Caco-2 (cell line): ENCODE measurements at places on chromosomes 4 and X. TPM values are rescaled to one million over a fixed set of nuclear protein-coding genes. Genes with fewer than 3 reads are reported as not detected.
A peak's percentile ranks its signal among the peaks of the same experiment; 100 is the strongest.

Gene MAGED1
- total RNA-seq = 163 and 174 TPM in 2 replicates

Gene MORC4
- total RNA-seq = 67.6 and 69.7 TPM in 2 replicates

Gene HTR2C
- total RNA-seq = not detected in 2 replicates

Gene SPATA4
- total RNA-seq = not detected in 2 replicates

Gene UGT2B15
- total RNA-seq = 0.32 and 0.42 TPM in 2 replicates

GRCh38 chr4:10421344-10422055, 35.7 kb downstream of the ZNF518B start:
- no peaks in the 10 kb centered on the region for H3K4me1 ChIP-seq
- no peaks in the 10 kb centered on the region for H3K36me3 ChIP-seq
- H3K27ac ChIP-seq = no peak overlapping the region
- no peak overlapping the region for H3K4me3 ChIP-seq

- no peaks in the 10 kb centered on the region for H3K27me3 ChIP-seq
- no peaks in the 10 kb centered on the region for H3K36me3 ChIP-seq
- no peak overlapping the region for H3K27ac ChIP-seq
- DNase-seq = no peak
- H3K4me1 ChIP-seq = no peaks in the 10 kb centered on the region
Observed at GRCh38 chrX:3257471-3257870, 89.0 kb downstream of the MXRA5 start.

DNA sequence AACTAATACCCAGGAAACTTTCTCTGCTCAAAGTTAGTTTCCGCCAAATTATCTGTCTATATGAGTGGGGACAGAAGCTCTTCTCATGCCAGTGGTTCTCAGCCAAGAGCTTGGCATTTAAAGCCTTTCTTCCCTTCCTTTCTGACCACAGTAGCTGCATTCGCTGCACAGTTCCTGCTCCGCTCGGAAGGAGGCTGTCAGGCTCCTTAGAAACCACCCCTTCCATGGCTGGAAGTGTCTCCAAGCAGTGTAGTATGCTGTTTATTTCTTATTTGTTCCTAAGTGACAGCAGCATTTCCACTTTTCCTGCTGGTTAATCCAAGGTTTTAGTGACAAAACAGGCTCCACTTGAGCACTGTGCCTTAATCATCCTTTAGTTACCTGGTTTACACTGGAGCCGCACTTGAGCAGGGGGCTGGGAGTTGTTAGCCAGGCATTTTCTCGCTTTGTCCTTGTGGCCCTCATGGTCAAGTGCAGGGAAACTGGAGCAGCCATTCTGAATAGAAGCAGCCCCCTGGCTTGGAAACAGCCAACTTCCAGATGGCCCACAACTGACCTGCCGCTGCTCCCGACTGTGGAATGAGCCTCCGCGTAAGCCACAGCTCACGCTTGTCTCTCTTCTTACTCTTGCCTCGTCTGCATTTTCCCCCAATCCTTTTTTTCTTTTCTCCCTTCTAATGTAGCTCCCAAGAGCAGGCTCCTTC, 739.4 kb upstream of the TENM3 start:
- peaks cover 1% of the 10 kb centered on the region for H3K27me3 ChIP-seq
- H3K4me1 ChIP-seq = no peaks in the 10 kb centered on the region
- no peak for DNase-seq
- H3K27ac ChIP-seq = no peak overlapping the region

- no peak for DNase-seq
- peaks cover 85% of the 10 kb centered on the region for H3K4me1 ChIP-seq
- H3K27me3 ChIP-seq = no peaks in the 10 kb centered on the region
Observed at GRCh38 chr4:106414366-106414765, 45.8 kb upstream of the GIMD1 start.

DNA sequence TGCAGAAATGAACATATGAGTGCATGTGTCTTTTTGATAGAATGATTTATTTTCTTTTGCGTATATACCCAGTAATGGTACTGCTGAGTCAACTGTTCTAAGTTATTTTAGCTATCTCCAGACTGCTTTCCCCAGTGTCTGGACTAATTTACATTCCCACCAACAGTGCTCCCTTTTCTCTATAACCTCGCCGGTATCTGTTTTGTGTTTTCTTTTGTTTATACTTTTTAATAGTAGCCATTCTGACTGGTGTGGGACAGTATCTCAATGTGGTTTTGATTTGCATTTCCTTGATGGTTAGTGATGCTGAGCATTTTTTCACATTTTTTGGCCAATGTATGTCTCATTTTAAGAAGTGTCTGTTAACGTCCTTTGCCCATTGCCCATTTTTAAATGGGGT, 218.6 kb upstream of the KCNIP4 start:
- no peak overlapping the region for H3K27ac ChIP-seq
- H3K27me3 ChIP-seq = no peaks in the 10 kb centered on the region
- no peak overlapping the region for H3K4me3 ChIP-seq
- no peak for DNase-seq

- peaks cover 5% of the 10 kb centered on the region; the same call in 1 of the 2 replicates for H3K4me1 ChIP-seq
- no peaks in the 10 kb centered on the region for H3K27me3 ChIP-seq
- H3K4me3 ChIP-seq = peak overlapping the region; percentile 74
- peak overlapping the region; percentile 93 for H3K27ac ChIP-seq
Observed at GRCh38 chr4:40055863-40056715, 561 bp upstream of the N4BP2 start.

GRCh38 chr4:74682567-74683359, 111.6 kb downstream of the BTC start:
- H3K36me3 ChIP-seq = no peaks in the 10 kb centered on the region
- no peak overlapping the region for H3K4me3 ChIP-seq
- peaks cover 8% of the 10 kb centered on the region; the same call in 1 of the 2 replicates for H3K4me1 ChIP-seq
- DNase-seq = peak; percentile 54
- no peak overlapping the region for H3K27ac ChIP-seq

GRCh38 chrX:133418588-133418987, 3.3 kb upstream of the GPC4 start:
- H3K36me3 ChIP-seq = no peaks in the 10 kb centered on the region
- H3K27me3 ChIP-seq = no peaks in the 10 kb centered on the region; the same call in 1 of the 2 replicates
- no peak overlapping the region for H3K4me3 ChIP-seq
- no peak for DNase-seq
- no peak overlapping the region for H3K27ac ChIP-seq
- no peaks in the 10 kb centered on the region for H3K4me1 ChIP-seq
